IMR-90 (cell line): ENCODE measurements at places on chromosomes 3 and 15.

GRCh38 chr3:3991598-3991997 is 192.4 kb downstream of the LRRN1 start:
- DNase-seq, result no peak

DNA sequence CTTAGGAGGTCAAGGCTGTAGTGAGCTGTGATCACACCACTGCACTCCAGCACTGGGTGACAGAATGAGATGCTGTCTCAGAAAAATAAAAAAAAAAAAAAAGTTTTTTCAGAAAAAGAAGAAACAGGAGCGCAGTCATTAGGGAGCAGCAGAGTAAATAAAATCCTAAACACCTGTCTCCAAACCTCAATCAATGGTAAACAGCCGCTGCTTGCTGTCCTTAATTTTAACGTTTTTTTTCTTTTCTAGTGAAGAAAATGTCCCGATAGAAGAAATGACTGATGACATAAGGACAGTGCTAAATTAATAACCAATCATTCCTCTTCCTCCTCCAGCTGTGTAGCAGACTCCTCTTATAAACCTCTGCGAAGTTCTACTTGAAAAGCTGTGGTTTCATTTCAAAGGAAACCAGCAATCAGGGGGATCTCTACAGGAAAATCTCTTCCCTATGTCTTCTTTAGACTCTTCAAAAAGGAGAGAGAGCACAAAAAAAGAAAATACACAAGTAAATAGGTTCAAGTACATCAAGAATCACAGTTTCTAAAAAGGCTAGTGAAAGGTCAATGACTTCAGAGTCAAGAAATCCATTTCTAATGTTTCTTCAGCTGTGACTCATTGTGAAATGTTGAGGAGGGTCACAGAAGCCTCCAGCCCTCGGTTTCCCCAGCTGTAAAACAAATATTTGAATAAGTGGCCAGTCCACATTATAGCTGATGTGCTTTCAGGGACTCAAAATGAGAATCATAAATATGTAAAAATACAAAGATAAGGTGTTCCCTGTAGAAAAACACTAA is 127.6 kb downstream of the TMCO5A start:
- no peak for DNase-seq

DNA sequence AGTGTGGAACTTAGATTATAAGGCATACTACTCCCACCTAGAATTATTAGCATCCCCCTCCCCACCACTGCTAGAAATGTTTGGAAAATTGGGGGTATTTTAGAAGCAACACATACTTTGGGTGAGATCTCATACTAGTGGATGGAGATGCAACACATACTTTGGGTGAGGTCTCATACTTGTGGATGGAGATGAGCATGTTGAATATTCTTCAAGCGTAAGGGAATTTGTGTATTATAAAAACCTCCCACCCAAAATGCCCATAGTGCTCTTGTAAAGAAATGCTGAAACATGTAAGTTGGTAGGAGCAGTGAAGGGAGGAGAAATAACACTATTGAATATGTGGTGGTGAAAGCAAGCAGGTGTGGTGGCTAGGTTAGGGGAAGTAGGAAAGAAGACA is 124.0 kb upstream of the EPHA3 start:
- no peak for DNase-seq

- DNase-seq, result no peak
Measured at GRCh38 chr15:26698555-26698954, 74.3 kb downstream of the GABRB3 start.

- no peak for DNase-seq
Measured at GRCh38 chr3:68402235-68402918, 530.0 kb downstream of the TAFA4 start.

DNA sequence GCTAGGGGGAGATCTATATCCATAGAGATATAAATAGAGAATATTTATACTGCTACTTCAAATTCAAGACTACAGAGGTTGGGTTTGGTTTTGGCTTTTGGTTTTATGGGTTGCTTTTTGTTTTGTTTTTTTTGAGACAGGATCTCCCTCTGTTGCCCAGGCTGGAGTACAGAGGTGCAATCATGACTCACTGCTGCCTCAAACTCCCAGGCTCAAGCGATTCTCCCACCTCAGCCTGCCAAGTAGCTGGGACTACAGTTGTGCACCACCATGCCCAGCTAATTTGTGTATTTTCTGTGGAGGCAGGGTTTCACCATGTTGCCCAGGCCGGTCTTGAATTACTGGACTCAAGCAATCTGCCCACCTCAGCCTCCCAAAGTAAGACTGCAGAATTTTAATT is 3.9 kb upstream of the UBL7 start:
- DNase-seq, result no peak
